ENCODE measurements at places on chromosomes 12 and 14.

- DNase-seq: no peak
Measured at GRCh38 chr14:60922050-60922449, 58.8 kb downstream of the TRMT5 start.

- DNase-seq: no peak
Measured at GRCh38 chr12:45989287-45989686, 1.1 kb downstream of the SCAF11 start.

DNA sequence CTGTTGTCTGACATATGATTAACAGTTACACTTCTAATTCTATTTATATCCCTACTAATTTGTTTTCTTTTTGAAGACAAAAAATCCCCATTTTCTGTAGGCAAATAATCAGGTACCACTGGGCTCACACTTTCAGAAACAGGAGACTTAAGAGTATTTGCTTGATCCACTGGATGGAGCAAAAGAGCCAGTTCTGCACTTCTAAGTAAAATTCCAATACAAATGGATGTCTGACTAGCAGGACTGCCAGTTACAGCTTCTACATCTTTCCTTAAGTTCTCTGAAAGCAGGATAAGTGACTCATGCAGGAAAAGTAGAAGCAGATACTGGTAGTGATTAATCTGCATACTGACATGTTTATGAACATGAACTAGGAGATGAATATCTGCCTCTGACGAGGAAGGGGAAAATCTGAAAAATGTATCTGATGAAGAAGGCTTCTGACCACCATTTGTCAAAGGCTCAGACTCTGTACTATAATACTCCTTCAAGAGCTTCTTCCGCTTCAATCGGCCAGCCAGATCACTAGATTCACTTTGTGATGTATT lies 73.8 kb upstream of the ANKS1B start:
- no peak for DNase-seq

DNA sequence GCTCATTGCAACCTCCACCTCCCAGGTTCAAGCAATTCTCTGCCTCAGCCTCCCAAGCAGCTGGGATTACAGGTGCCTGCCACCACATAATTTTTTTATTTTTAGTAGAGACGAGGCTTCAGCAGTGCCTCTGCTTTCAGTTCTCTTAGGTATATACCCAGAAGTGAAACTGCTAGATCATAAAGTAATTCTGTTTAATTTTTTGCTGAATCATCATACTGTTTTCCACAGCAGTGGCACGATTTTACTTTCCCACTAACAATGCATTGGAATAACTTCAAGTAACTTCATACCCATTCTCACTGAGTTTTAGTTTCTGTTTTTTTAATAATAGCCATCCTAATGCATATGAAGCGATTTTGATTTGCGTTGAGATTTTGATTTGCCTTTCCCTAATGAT lies 148.0 kb upstream of the G2E3 start:
- no peak for DNase-seq

DNA sequence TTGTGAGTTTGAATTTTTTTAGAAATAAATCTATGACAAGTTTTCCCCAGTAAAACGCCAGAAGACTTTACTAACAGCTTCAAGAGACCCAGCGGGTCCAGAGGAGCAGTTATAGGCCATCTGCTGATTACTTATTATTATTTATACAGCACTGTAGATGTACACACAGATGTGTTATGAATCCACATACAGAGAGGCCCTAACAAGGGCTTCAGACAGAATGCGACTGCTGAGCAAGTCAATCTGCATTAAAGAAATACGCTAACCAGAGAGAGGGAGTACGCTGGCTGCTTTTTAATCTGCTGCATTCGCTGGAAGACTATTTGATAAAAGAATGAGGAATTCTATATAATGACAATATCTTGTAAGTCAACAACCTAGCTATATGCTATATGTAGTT lies 32.5 kb downstream of the ATF7 start:
- DNase-seq: no peak

- no peak for DNase-seq
Measured at GRCh38 chr14:35438910-35439713, 34.6 kb upstream of the NFKBIA start.

DNA sequence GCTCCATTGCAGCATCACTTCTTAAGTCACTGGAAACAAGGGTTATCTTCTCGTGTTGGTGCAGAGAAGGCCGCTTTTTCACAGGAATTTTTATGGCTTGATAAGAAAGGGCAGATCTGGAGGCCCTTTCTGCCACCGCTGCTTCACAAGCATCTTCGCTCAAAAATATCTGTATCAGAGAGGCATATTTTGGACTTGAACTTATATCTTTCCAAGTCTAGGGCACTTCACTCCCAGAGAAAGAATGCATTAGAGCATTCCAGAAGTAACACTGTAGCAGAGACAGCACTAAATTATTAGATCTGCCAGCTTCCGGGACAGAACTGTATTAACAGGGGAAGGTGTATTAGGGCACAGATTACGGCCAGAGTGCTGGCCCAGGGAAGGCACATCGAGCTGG lies 151.7 kb upstream of the AMIGO2 start:
- DNase-seq: no peak

DNA sequence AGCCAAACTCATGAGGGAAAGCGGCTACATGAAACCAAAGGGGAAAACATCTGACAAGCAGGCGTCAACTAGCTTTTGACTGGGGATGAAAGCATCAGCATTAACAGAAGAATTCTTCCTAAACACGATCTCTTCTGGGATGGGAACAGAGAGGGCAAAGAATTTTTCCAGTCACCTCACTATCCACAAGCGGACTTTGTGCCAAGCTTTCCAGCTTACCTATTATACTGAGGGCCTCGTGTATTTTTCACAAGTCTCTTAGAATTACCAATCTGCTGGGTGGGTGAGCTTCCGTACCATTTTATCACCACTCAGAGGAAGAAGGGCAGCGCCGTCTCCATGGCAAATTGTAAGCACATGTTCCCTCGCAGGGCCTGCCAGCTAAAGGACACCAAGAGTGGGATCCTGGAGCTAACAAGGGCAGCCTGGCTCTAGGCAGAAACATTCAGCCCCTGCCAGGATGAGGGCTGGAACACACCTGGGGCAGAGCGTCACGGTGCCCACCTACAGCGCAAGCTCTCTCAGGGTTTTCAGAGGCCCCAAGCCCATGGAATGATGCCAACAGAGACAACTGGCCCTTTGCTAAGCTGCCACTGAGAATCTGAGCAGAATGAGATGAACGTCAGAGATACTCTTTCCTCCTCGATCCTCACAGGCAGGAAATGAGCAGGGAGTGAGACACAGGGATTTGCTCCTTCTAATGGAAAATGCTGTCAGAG lies 74.6 kb downstream of the CHGA start:
- DNase-seq: no peak

- DNase-seq: no peak
Measured at GRCh38 chr14:52051871-52052270, 17.0 kb downstream of the NID2 start.

DNA sequence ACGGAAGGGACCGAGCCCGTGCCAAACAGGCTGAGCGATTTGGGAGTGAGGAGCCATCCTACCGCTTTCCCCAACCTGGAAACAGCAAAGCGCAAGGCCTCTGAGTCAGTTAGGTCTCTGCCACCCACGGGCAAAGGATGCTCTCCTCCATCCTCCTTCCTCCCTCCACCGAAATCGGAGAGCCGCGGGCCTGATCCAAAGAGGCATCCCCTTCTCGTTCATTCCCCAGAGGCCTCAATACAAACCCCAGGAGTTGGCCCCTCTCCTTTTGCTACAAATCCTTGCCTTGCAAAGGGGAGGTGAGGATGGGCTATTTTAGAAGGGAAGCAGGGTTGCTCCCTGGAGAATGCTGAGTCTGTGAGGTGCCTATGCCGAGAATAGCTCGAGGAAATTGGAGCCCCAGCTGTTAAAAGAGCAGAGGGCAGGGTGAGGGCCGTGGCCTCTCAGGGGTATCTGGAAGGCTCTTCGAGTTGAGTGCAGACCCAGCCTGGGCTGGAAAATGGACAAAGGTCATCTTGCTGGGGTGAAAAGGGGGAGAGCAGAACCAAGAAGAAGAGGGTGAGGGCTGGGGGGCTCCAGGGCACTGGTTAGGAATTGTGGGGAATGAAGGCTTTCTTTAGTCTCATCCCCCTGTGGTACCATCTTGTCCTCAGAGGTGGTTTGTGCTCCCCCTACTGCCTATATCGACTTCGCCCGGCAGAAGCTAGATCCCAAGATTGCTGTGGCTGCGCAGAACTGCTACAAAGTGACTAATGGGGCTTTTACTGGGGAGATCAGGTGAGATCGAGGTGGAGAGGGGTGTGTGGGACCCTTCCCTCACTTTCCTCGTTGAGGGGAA lies 1.1 kb downstream of the TPI1 start:
- no peak for DNase-seq

DNA sequence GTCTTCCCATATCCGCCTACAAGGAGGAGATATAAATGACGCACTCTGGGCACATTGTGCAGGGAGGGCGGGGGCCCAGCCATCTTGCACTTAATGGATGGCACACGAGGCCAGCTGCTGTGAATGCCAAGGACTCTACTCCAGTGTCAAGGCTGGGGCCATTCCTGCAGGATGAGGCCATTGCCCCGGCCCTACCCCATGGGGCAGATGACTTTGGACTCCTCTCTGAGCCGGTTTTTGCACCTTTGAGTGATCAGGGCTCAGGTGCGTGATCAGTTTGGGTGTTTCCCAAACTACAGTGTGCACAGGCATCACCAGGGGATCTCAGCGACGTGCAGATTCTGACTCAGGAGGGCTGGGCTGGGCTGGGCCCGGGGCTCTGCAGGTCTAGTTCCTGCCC lies 16.1 kb downstream of the MMAB start:
- no peak for DNase-seq

DNA sequence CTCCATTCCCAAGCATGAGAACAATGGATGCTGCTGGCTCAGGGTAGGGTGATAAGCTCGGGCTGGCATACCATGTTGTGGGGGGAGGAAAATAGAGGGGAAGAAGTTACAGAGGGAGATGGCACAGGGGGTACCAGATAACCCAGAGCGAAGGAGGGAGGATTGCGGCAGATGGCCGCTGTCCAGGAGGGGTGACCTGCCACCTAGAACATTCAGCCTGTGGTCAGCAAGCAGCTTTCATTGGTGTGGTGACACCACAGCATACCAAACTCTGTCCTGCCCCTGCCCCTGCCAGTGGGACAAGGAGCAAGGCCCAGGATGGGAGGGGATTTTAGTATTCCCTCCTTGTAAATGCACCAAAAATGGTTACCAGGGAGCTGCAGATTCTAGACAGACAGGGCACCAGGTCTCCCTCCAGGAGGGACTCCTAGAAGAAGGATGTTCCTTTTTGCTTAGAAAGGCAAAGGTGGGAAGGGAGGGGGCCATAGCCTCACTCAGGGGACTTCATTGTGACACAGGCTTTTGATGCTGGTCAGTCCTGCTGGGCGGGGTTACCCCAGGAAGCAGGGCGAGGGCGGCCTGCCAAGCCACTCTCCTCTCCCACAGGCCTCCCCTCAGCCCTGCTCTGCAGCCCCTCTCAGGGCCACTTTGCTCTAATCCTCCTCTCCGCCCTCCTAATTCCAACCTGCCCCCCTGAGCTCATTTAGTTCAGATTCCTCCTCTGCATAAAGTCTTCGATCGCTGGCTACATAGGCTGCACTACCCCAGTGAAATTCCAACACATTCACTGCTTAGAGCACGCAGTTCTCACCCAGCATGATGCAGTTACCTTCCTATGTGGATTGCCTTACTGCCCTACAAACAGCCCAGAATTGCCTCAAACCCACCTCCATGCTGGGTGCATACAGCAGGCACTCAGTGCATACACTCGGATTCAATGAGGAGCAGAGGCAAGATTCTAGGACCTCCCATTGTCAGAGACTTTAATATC lies 36.0 kb upstream of the PLEKHG6 start:
- no peak for DNase-seq

- DNase-seq: no peak
Measured at GRCh38 chr14:48243900-48244299, 568.5 kb upstream of the MDGA2 start.

DNA sequence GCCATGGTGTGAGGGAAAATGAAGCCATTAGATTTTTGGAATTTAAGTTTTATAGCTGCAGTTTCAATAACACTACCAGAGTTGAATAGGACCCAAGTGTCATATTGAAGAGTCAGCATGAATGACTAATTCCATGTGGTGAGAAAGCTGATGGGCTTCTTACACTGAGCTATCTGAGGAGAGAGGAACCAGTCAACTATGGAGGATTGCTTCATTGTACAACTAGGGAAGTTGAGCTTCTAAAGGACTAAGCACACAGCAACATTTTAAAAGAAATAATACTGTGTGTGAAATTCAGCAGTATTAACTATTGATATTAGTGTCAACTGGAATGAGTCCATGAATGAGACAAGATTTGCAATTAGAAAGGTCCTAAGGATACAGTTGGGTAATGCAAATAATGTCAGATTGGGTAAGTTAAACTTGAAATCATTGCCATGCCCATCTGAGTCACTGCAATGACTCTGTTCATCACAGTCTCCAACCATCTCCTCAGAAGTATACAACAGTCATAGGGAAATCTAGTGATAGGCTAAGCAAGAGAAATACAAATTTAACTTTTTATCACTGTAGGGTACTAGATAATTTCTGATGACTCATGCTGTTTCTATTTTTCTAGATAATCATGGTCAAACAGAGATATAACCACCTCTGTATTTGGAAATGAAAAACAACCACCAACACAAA lies 394.2 kb downstream of the FSCB start:
- DNase-seq: no peak

GRCh38 chr14:79826362-79826761 lies 384.9 kb downstream of the DIO2 start:
- no peak for DNase-seq

- DNase-seq: no peak
Measured at GRCh38 chr14:75381642-75382041, 46.2 kb upstream of the JDP2 start.

DNA sequence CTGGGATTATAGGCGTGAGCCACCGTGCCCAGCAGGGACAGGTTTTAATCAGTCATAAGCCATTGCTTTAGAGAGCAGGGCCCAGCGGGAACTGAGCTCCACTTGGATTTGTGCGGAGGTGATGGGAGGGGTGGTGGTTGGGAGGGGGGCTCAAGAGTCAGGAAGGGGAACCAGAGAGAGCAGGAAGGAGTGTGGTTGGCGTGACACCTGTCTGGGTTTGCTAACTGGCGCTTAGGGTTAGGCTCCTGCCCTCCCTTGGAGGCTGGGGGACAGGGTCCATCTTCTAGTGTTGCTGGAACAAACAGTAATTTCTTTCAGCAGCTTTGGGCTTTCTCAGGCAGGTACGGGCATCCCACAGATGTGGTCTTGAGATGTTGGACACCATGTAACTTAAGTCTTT lies 7.5 kb upstream of the ALDH2 start:
- no peak for DNase-seq
